DMS79 treated with DMSO at 0.1 percent for 48 hours (cell line): ENCODE measurements at places on chromosomes 12 and 14.

GRCh38 chr12:27672051-27672450 lies 24.2 kb upstream of the REP15 start:
- no peak for DNase-seq

DNA sequence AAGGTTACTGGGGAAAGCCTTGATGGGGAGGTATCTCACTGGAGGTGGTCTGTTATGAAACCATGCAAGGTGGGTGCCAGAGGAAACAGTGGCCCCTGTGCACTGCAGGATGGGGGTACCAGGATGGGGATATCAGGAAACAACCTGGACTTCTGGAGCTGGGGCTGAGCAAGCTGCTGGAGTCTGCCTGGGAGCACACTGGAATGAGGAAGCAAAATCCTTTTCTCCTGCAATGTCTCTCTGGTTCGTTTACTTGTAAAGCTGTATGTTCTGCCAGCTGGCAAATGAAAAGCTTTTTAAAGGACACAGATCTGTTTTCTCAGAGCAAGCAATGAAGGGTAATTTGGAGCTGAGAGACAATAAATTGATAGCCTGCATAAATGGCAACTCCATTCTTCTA lies 23.2 kb upstream of the SERPINA1 start:
- no peak for DNase-seq

- no peak for DNase-seq
Observed at GRCh38 chr14:24695265-24696241, 61.6 kb upstream of the GZMB start.

DNA sequence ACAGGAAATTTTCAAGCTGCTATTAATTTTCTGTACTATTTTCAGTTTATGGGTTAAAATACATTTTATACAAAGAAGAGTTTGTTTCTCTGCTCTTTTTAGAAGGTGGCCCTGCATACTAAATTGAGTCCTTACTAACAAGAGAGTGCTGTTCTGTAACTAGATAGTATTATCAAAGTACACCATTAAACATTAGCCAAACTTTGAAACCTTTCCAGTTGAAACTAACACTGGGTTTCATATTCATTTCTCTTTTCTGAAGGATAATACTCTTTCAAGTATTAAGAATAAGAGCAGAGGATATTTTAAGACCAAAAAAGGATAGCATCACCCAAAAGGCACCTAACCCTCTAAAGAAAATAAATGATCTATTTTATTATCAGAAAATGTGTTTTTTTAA lies 47.2 kb downstream of the PEBP1 start:
- no peak for DNase-seq

GRCh38 chr12:26678697-26679660 lies 154.0 kb downstream of the ITPR2 start:
- no peak for DNase-seq

- DNase-seq: no peak
Observed at GRCh38 chr12:503111-503761, 43.5 kb downstream of the B4GALNT3 start.

- DNase-seq: no peak
Observed at GRCh38 chr14:104685216-104685997, 4.0 kb upstream of the INF2 start.
